Vein endothelial cell (primary cell): ENCODE measurements at places on chromosomes 5 and 9. TPM values are rescaled to one million over a fixed set of nuclear protein-coding genes. Genes with fewer than 3 reads are reported as not detected.

Gene MLANA
- 0.19 TPM in 1 of 2 replicates, not detected in the other for total RNA-seq

Gene ZNF618
- 28.2 and 41.2 TPM in 2 replicates for total RNA-seq

Gene PCDHB14
- total RNA-seq, result 0.98 and 1.2 TPM in 2 replicates

Gene AGXT2
- total RNA-seq, result not detected in 2 replicates

Gene TNC
- 1.3 and 2.7 TPM in 2 replicates for total RNA-seq

Gene IL6ST
- total RNA-seq, result 775 and 871 TPM in 2 replicates

Gene PALM2AKAP2
- under 0.01 and 0.29 TPM in 2 replicates for total RNA-seq

Gene PTGES
- 0.10 and 0.33 TPM in 2 replicates for total RNA-seq

Gene PSD2
- not detected in 2 replicates for total RNA-seq

Gene PCDHB10
- total RNA-seq, result 1.1 and 1.3 TPM in 2 replicates

Gene SAXO1
- total RNA-seq, result not detected in 2 replicates

Gene NPR3
- total RNA-seq, result 0.96 and 1.3 TPM in 2 replicates

Gene PCDHGA3
- 0.86 and 1.3 TPM in 2 replicates for total RNA-seq

Gene TRPM6
- 0.38 and 0.65 TPM in 2 replicates for total RNA-seq

Gene CTXN3
- total RNA-seq, result not detected in 2 replicates

Gene SMIM33
- not detected in 2 replicates for total RNA-seq

Gene ADAMTS2
- under 0.01 and 1.1 TPM in 2 replicates for total RNA-seq

Gene OTP
- not detected in 2 replicates for total RNA-seq

Gene FLT4
- 93.0 and 123 TPM in 2 replicates for total RNA-seq

Gene ADGRD2
- total RNA-seq, result not detected in 2 replicates

Gene PDGFRB
- 1.3 and 5.9 TPM in 2 replicates for total RNA-seq

Gene MARVELD2
- 4.8 and 6.2 TPM in 2 replicates for total RNA-seq

Gene SOWAHA
- not detected in 2 replicates for total RNA-seq

Gene MIGA2
- 22.9 and 28.1 TPM in 2 replicates for total RNA-seq

Gene OR2V2
- total RNA-seq, result not detected in 2 replicates

Gene CSF2
- 0.86 TPM in 1 of 2 replicates, not detected in the other for total RNA-seq

Gene PSAT1
- total RNA-seq, result 30.4 and 36.6 TPM in 2 replicates

Gene SPINK4
- total RNA-seq, result not detected in 2 replicates

Gene TAF11L11
- not detected in 2 replicates for total RNA-seq

Gene EFNA5
- 27.8 and 30.7 TPM in 2 replicates for total RNA-seq

Gene SPATA9
- total RNA-seq, result 0.48 and 0.65 TPM in 2 replicates

Gene IL13
- not detected in 2 replicates for total RNA-seq

Gene ZNF474
- total RNA-seq, result under 0.01 and 0.19 TPM in 2 replicates

Gene IFNA21
- total RNA-seq, result not detected in 2 replicates

Gene PCDHGA2
- total RNA-seq, result 1.6 and 2.9 TPM in 2 replicates

Gene TMEM167A
- 49.3 and 57.5 TPM in 2 replicates for total RNA-seq

Gene NTRK2
- total RNA-seq, result under 0.01 and 0.10 TPM in 2 replicates

Gene CTSV
- total RNA-seq, result 0.33 and 0.67 TPM in 2 replicates

Gene SMIM32
- not detected in 2 replicates for total RNA-seq
